Omental fat pad (tissue), 4 donors: ENCODE measurements at places on chromosomes 3 and 15. TPM values are rescaled to one million over a fixed set of nuclear protein-coding genes. Genes with fewer than 3 reads are reported as not detected.

DNA sequence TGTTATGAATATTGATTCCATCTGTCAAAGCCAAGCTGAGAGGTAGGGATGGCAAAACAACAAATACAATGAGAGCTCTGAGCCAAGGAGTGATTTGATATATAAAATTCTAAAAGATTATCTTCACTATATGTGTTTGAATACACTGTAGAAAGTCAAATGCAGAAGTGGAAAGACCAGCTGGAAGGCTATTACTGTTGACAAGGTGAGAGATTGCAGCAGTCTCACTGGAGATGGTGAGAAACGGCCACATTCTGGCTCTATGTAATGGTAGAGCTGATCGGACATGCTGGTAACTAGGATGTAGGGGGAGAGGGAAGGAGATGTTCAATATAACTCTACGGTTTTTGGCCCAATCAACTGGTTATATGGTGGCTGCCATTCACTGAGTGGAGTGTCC lies 434.2 kb upstream of the SUCLG2 start:
- DNase-seq, result no peak

GRCh38 chr15:68725736-68726135 lies 95.0 kb downstream of the ANP32A start:
- DNase-seq, result no peak

DNA sequence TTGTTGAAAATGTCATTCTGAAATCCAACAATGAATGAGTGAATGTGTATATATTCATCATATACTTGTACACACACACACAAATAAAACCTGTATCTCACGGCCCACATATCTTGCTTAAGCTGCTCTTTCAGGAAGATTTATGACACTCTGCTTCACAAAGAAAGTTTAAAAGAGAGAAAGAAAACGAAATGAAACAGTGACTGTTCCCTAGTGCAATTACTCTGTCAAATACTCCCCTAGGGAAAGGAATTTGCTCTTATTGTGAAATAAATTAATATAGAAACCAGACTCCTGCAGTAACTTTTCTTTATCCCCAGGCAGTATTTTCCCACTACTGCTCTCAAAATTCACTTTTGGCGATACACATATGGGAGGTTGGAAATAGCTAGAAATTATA lies 329.1 kb downstream of the VPS13C start:
- no peak for DNase-seq

DNA sequence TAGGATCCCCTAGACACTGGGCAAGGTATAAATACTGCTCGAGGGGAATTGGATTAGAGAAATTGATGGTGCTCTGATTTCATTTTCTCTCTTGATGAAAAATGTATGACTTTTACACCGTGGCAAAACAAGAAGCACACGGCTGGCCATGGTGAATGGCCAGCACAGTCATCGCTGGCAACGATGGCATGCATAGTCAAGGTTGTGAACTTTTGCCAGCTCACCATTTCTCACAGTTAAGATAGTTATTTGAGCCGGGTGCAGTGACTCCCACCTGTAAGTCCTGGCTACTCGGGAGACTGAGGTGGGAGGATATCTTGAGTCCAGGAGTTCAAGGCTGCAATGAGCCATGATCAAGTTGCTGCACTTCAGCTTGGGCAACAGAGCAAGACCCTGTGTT lies 95.4 kb downstream of the HMG20A start:
- no peak for DNase-seq

- no peak for DNase-seq
These were observed 20.4 kb upstream of the COPG1 start for GRCh38 chr3:129228891-129229585.

DNA sequence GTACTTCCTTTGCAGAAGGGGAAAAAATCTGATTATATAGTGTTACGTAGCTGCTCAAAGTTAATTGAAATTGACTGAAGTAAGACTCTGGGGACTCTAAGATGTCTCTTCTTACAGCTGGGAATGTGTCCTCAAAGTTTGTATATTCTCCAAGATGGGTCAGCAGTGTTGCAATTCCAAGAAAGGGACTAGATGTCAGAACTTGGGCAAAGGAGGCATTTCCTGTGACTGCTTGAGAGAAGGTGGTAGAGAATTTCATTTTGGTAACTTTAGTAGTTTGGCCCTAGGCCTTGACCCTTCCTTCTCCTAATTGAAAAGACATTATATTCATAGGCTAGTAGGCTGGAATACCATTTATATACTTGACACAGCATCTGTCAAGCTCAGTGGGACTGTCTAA lies 33.9 kb downstream of the PTPRG start:
- no peak for DNase-seq

DNA sequence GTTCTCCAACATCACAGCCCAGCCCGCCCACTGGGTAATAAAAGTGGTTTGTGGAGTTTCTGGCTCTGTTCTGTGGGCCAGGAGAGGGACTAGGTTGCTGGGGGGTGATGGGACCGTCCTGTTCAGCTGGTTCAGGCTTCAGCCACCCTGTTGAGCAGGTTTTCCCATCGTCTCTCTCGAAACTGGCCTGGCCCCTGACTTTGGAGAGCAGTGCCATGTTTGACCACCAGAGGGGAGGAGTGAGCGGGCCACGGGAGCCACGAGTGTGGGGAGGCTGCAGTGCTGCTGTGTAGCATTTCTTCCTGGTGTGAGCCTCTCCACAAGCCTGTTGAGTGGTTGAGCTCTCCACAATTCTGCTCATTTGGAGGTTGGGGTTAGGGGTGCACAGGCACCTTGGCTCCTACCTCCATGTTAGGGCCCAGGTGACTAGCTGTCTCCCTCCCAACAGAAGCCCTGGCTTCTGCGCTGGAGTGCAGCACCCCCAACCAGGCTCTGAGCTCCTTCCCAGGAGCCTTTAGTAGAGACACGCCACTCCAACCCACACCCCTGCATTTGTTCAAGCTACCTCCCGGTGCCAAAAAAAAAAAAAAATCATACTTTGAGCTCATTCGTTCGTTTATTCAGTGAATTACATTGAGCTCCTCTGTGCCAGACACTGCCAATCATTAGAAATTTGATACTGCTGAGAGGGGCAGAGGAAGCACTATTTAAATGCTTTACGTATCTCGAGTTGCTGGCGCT lies 13.9 kb downstream of the SPINT1 start:
- peak; percentile 68 for DNase-seq

DNA sequence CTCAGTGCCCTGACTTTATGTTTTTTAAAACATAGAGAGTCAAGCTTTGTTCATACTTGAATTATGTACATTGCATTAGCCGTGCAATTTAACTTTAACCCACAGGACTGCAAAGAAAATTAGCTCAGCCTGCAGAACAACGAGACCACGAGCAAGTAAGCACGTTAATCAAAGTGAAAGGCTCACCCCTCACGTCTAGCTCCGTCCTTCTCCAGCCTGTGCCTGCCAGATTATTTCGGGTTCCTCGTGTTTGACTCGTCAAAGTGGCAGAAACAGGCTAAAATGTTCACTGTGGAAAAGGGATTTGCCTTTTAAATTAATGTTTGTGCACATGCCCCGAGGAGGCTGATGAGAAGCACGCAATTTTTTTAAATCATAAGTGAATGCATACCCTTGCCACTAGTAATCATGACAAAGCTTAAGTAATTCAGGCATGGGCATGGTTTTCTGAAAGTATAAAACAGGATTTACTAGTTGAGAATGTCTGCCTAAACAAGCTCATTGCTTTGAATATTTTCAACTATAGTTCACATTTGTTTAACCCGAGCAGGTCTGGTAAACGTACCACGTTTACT lies 15.3 kb downstream of the ZBTB38 start:
- DNase-seq, result no peak

DNA sequence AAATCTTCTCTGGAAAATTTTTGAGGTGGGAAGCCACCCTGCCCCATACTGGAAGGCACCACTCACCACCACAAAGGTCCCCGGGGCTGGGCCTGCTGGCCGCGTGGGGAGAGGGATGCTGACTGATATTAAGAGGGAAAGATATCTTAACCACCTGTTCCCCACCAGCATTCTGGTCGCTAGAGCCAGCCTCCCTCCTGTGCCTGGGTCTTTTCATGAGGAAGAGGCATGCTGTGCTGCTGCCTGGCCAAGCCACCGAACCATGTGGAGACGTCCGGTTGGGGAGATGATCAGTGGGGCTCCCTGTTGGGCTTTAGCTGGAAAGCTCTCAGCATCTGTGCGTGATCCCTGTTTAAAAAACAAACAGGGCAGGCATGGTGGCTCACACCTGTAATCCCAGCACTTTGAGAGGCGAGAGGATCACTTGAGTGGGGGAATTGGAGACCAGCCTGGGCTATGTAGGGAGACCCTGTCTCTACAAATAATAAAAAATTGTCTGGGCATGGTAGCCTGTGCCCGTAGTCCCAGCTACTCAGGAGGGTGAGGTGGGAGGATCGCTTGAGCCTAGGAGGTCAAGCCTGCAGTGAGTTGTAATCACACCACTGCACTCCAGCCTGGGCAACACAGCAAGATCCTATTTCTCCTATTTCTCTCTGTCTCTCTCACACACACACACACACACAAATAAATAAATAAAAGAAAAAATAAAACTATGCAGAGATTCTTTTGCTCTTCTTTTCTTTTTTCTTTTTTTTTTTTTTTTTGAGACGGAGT lies 1.0 kb downstream of the KLHL18 start:
- no peak for DNase-seq

GRCh38 chr15:80234883-80235282 lies 17.1 kb downstream of the CTXND1 start:
- no peak for DNase-seq

GRCh38 chr15:65339920-65340319 lies 35.4 kb downstream of the RNU5B-1 start:
- DNase-seq, result no peak

Gene PTX3
- 727 TPM for total RNA-seq

DNA sequence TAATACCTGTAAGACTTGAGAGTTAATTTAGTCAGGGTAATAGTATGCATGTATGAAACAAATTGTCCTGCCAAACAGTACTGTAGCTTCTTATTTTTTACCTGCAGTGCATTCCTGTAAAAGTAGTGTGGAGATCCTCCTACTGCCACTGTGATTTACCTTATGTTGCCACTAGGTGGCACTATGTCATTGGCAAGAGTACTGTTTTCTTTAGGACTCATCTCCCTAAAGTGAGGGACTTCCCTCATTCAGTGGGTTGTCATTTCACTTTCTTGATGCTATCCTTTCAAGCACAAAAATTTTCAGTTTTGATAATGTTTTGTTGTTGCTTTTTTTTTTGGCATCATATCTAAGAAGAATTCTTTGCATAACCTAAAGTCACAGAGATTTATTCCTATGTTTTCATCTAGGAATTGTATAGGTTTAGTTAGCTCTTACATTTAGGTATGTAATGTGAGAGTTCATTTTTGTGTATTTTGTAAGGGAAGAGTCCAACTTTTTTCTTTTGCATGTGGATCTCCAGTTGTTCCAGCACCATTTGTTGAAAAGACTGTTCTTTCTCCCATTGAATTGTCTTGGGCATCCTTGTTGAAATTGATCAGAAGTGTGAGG lies 105.7 kb downstream of the AKAP13 start:
- peak; percentile 47 for DNase-seq

Gene CRYBG3
- total RNA-seq, result 43.1 TPM
